ENCODE measurements at places on chromosomes 5 and 9. TPM values are rescaled to one million over a fixed set of nuclear protein-coding genes. Genes with fewer than 3 reads are reported as not detected.

- no peak for DNase-seq
These were observed 40.6 kb downstream of the TENT4A start for GRCh38 chr5:6753851-6754250.

- DNase-seq = no peak
These were observed 191.3 kb upstream of the RAI14 start for GRCh38 chr5:34464829-34465228.

NSMF gene
- 35.5 TPM for polyA plus RNA-seq

- no peak for DNase-seq
These were observed 382.1 kb downstream of the CDH18 start for GRCh38 chr5:19605846-19606407.

DNA sequence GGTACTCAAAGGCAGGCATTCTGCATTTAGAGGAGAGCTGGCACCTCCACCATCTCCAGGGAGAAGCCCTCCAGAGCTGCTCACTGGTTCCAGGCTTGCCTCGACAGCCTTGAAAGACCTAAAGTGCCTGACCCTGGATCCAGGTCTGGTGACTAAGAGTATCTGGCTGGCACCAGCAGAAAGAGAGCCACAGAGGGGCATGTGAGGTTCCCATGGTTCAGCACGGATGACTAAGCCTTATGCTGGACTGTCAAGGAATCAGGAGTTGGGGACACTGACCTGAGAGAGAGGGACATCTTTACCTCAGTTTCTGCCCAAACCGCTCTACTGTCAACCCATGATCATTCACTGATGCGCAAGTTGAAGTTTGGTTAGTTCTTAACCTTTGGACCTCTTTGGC lies 3.0 kb downstream of the ACTL7A start:
- no peak for DNase-seq

ADGRD2 gene
- 0.17 TPM for polyA plus RNA-seq

GRCh38 chr5:133792655-133793054 lies 175.8 kb downstream of the C5orf15 start:
- DNase-seq = no peak

DNA sequence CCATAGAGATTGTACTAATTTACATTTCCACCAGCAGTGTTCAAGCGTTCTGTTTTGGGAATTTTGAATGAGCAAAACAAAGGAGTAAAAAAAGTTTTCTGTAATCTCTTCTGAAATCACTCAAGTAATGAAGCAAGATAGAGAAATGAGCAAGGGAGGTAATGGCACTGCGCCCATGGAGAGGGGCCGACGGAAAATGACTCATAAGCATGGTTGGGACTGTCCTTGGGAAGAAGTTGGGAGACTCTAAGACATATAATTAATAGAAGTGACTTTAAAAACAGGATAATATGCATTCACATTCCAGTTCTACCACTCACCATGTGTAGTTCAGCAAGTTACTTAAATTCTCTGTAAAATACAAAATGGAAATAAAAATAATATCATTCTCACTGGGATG lies 62.5 kb upstream of the C5orf46 start:
- no peak for DNase-seq

DNA sequence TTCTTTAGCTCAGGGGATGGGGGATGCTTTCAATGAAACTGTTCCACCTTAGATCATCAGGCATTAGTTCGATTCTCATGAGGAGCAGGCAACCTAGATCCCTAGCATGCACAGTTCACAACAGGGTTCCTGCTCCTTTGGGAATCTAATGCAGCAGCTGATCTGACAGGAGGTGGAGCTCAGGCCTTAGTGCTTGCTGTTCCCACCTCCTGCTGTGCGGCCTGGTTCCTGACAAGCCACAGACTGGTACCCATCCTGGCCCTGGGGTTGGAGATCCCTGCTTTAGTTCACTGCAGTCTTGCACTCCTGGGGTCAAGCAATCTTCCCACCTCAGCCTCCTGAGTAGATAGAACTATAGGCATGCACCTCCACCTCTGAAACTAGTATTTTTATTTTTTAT lies 1369.8 kb upstream of the NUDT12 start:
- DNase-seq = no peak

CCDC180 gene
- polyA plus RNA-seq = 20.6 TPM

DNA sequence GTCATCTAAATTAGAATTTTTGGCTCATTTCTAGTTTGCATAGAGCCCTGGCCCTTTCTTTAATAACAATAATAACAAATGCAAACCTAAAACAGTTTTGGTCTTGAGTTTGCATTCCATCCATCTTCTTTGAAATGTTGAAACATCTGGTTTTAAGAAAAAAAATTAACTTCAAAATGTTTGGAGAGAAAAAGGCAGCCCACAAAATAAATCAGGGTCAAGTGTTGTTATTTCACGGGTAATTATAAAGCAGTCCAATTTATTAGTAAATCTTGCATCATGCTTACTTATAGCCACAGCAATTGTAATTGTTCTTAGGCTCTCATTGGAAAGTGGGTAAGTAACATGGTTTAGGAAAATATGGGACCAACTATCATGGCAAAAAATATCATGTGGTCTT lies 247.0 kb upstream of the MEF2C start:
- peak; percentile 52 for DNase-seq

- no peak for DNase-seq
These were observed 317.8 kb upstream of the RGMB start for GRCh38 chr5:98455665-98456064.

- DNase-seq = no peak
These were observed 76.1 kb upstream of the SH3PXD2B start for GRCh38 chr5:172530406-172530805.

LRRC19 gene
- polyA plus RNA-seq = 0.13 TPM

SLC22A4 gene
- polyA plus RNA-seq = 3.8 TPM

DNA sequence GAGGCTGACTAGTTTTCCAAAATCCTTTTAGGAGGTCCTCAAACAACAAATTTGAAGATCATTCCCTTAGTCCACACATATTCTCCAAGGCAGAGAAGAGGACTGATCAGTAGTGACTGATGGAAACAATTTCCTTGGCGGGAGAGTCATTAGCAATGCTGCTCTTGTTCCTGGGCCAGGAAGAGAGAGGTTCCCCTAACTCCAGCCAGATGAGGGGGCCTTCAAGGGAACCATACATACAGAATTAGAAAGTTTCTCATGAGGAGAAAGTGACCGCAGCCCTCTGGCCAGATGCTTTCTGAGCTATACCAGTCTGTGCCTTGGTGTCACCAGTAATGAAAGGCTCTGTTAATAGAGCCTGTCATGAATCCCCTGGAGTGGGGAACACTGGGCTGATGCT lies 539.4 kb downstream of the BNC2 start:
- DNase-seq = no peak

SLC25A2 gene
- polyA plus RNA-seq = 0.34 TPM

DNA sequence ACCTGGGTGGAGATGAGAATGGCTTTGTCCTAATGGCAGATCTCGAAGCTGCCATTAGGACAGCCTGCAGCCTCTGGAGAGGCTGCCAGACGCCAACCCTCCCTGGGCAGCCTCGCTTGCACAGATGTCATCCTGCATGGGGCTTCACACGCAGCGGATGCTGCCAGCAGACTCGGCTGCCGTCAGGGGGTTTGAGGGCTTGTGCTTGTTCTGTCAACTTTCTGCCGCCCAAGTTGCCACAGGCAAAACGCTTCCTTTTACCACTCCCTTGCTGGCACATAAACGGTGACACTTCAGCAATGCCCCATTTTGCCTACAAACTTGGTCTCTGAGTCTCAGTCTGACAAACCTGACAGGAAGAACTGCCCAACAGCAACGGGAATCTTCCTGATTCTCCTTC lies 24.7 kb downstream of the DAP start:
- no peak for DNase-seq

PCDHGA3 gene
- polyA plus RNA-seq = 4.4 TPM

DNA sequence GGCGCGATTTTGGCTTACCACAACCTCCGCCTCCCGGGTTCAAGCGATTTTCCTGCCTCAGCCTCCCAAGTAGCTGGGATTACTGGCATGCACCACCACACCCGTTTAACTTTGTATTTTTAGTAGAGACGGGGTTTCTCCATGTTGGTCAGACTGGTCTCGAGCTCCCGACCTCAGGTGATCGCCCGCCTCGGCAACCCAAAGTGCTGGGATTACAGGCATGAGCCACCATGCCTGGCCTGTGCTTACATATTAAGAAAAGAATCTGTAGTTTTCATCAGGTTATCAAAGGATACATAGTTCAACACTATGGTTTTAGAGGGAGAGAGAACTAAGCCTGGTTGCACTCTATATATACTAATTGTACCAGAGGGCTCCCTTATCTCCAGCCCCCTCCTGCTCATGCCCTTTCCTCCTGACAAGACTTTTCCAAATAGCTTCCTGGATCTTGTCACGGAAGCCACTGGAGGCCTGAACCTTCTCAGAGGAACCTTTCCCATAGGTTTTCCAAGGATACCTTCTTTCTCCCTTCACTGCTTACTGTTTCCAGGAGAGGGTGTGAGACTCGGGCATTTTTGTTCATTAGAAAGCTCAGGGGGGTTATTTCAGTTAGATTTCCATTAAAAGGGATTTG lies 53.1 kb downstream of the SLC44A1 start:
- DNase-seq = no peak

ECSCR gene
- polyA plus RNA-seq = 72.6 TPM

DNA sequence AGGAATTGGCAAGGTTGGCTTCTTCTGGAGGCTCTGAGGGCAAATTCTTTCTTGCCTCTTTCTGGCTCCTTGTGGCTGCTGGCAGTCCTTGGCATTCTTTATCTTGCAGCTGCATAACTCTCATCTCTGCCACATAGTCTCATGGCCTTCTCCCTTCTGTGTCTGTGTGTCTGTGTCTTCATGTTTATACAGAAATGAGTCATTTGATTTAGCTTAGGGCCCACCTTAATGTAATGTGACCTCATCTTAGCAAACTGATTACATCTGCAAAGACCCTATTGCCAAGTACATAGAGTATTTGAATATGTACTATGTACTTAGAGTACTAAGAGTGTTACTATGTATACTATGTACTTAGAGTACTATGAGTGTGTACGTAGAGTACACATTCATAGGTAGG lies 122.5 kb downstream of the RFK start:
- DNase-seq = no peak

DNA sequence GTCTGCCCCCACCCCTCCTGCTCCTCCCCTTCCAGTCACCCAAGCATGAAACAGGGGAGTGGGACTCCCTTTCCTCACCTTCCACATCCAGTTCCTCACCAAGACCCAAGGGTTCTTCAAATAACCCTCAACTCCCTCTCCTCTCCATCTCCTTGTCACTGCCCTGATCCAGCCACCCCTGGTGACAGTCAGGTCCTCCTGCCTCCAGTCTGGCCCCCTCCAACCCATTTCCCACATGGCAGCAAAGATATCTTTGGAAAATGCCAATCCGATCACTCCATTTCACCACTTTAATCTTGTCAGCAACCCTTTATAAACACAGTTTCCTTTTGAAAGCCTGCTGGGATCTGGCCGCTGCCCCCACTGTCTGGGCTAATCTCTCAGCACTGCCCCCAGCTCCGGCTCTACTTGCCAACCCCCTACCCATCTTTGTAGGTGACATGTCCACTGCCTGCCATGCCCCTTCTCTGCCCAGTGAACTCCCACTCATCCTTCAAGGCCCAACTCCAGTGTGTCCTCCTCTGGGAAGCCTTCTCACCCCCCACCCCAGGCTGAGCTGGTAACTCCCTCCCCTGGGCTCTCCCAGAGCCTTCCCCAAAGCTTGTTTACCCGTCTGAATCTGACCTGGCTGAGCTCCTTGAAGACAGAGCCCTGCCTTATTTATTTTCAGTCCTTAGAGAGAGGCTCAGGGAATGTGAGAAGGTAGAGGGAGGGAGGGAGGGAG lies 781 bp upstream of the MYOZ3 start:
- no peak for DNase-seq

RIGI gene
- 13.8 TPM for polyA plus RNA-seq

- peak; percentile 64 for DNase-seq
These were observed 205.2 kb upstream of the EDIL3 start for GRCh38 chr5:84589926-84590325.

DNA sequence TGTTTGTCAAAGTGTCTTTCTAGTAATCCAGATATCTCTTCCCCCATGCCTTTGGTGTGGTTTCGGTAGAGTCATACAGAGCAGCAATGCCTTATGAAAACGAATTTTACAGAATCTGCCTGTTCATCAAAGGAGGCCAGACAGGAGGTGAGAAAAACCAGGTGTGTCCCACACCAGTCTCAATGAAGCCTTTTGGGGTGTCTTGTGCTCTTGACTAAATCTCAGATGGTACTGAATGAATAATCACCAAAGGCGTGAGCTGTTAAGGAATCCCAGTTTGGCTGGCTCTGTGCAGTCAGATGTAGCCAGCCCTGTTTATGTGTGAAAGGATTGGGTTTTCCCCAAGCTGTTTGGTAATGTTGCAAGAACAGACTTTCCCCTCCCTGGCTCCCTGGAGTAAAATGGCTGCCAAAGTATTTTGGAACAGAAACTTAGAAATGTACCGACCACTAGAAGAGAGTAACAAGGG lies 70.8 kb upstream of the CDKN2B start:
- no peak for DNase-seq

DNA sequence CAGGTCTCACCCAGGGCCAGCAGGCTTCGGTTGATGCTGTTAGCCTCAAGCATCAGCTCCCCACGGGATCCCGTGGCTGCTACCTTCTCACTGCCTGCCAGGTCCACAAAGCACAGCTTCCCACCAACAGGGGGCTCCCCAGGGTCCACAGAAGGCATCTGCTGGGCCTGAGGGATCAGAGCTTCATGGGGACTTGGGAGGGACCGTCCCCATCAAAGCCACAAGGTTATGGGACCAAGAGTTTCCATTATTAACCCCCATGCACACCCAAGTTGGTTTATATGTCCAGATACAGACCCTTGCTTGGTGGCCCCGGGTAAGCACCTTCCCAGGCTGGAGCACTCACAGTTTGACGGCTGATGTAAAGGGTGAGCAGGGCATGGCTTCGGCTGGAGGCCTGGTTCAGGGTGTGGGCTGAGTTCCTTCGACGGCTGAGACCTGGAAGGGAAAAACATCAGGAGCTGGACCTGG lies 3.0 kb downstream of the KIF12 start:
- DNase-seq = no peak

- DNase-seq = no peak
These were observed 16.3 kb downstream of the PDGFRB start for GRCh38 chr5:150139334-150139733.

FOXD4L6 gene
- polyA plus RNA-seq = not detected

DNA sequence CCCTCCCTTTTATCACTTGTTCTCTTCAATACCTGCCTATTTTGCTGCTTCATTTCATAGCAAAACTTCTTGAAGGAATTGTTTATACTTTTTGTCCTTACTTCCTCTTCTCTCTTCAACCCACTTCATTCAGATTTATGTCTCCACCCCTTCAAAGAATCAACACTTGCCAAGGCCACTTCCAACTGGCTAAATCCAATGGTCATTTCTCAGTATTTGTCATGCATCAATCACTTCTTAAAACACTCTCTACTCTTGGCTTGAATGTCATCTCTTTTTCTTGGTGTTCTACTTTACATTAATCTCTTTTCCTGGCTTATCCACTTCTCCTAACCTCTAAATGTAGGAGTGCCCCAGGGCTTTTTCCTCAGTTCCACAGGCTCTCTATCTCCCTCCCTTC lies 8.3 kb upstream of the FCHO2 start:
- no peak for DNase-seq

PCDHB16 gene
- 7.2 TPM for polyA plus RNA-seq

DNA sequence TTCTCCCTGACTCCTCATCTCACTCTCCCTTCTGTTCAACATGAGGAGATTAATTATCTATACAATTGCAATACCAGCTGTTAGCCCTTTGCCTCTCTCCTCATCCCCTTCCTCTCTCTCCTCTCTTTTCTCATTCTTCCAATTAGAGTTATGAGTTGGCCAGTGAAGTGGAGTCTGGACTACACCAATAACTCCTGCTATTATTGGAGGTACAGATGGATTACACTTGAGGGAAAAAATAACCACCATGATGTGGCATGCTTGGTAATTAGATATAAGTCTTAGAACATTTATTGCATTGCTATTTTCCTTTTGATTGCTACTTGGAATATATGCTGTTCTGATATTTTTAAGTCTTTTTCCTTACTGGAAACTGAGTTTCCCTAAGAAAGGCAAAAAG lies 159.2 kb downstream of the FRMD3 start:
- no peak for DNase-seq

ROPN1L gene
- polyA plus RNA-seq = 1.6 TPM

Measured in left lung (tissue), 14 donors.